T-helper 17 cell (primary cell): ENCODE measurements at places on chromosomes 6 and 20. TPM values are rescaled to one million over a fixed set of nuclear protein-coding genes. Genes with fewer than 3 reads are reported as not detected.

RNF144B gene
- 2.3 TPM for total RNA-seq

SYTL3 gene
- 36.1 TPM for total RNA-seq

TNF gene
- total RNA-seq, result 33.6 TPM

SRMS gene
- total RNA-seq, result not detected

LY6G6D gene
- not detected for total RNA-seq

MYLK2 gene
- not detected for total RNA-seq

DNA sequence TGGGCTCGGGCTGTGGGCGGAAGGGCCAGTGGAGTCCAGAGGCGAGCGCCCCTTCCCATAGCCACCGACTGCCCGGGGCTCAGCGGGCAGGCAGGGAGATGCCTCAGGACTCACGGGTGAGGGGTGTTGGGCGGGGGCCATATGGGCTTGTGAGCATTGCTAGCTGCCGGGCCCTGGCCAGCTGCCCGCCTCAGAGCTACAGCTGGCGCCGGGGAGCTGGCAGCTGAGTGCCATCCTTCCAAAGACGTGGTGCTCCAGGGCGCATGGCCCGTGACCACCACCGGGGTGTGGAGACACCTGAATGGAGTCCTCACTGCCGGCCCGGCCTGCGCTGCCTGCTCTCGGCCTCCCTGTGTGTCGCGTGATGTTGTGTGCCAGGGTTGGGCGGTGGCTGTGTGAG lies 10.6 kb upstream of the RBBP8NL start:
- no peak overlapping the region for H3K27ac ChIP-seq
- H3K4me3 ChIP-seq, result no peak overlapping the region
- DNase-seq, result no peak
- H3K27me3 ChIP-seq, result peaks cover 75% of the 10 kb centered on the region

GRCh38 chr6:90356012-90356421 lies 59.4 kb upstream of the BACH2 start:
- H3K4me3 ChIP-seq, result no peak overlapping the region
- H3K27ac ChIP-seq, result no peak overlapping the region
- peaks cover 11% of the 10 kb centered on the region for H3K36me3 ChIP-seq
- H3K4me1 ChIP-seq, result peaks cover 4% of the 10 kb centered on the region
- peaks cover 21% of the 10 kb centered on the region for H3K27me3 ChIP-seq
- no peak for DNase-seq

- peak overlapping the region; percentile 80 for H3K4me3 ChIP-seq
- peaks cover 73% of the 10 kb centered on the region for H3K4me1 ChIP-seq
- no peak for DNase-seq
- H3K27ac ChIP-seq, result peak overlapping the region; percentile 99
Measured at GRCh38 chr20:50110141-50111047, 2.6 kb downstream of the UBE2V1 start.

GRCh38 chr6:7479801-7480266 lies 61.6 kb upstream of the DSP start:
- H3K36me3 ChIP-seq, result no peaks in the 10 kb centered on the region
- H3K4me3 ChIP-seq, result no peak overlapping the region
- H3K4me1 ChIP-seq, result peaks cover 2% of the 10 kb centered on the region
- H3K27me3 ChIP-seq, result peaks cover 6% of the 10 kb centered on the region

DNA sequence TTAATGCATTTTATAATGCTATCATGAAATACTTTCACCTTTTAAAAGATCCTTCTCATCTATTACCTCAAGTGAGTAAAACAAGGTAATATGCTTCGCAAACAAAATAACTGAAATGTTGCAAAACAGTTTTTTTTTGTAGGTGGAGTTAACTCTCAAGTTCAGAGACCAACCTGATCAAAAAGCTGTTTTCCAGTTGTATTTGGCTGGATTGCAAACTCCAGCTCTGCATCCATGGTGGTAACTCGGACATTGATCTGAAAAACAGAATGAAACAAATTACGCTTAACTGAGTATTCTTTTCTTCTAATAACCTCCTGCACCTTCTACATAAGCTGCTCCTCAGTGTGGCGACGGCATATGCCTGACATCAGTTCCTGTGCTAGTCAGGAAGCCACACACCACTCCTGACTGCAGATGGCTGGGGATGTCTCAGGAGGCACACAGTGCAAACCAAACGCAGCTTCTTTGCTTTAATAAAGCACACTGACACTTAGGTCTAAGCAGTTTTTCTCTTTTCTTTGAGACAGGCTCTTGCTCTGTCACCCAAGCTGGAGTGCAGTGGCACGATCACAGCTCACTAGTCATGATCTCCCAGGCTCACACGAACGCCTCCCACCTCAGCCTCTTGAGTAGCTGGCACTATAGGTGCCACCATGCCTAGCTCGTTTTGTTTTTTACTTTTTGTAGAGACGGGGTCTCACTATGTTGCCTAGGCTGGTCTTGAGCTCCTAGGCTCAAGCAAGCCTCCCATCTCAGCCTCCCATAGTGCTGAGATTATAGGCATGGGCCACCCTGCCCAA lies 29.9 kb downstream of the EZR start:
- H3K4me1 ChIP-seq, result peaks cover 42% of the 10 kb centered on the region
- H3K27ac ChIP-seq, result peak overlapping the region; percentile 92
- DNase-seq, result no peak
- peaks cover 9% of the 10 kb centered on the region for H3K36me3 ChIP-seq

DNA sequence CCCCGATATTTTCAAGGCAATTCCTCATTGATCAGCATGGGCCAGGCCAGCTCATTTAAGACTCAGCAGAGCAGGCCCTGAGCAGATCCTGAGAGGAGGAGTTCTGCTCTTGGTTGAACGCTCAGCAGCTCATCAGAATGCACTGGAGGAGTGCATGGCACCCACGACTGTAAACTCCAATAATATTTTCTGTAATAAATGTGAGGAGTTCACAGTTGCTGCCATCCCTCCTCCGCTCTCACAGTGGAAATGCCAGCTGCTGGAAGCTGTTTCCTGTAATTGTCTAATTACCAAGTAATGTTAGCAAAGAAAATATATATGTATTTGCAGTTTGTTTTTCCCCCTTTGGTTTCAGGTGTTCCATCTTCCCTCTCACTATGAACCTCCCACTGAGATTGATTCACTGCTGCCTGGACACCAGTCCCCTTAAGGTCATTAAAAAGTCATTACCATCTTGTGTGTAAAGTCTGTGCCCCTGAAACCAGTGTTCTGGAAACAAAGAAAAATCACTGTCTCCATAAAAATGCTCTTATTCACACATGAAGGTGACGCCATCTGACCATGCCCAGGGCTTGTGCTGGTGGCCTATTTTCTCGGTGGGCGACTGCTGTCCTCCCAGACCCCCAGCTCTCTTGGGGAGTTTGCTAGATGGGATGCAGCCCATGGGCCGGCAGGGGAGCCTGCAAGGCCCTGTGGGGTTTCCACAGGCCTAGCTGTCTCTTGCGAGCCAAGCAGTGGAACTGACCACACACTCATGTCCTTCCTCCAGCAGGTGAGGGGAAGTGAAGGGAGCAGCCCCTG lies 374.2 kb downstream of the ZFAND3 start:
- H3K27me3 ChIP-seq, result no peaks in the 10 kb centered on the region
- H3K36me3 ChIP-seq, result peaks cover 6% of the 10 kb centered on the region
- peaks cover 8% of the 10 kb centered on the region for H3K4me1 ChIP-seq
- no peak for DNase-seq
- peak overlapping the region; percentile 45 for H3K27ac ChIP-seq

DNA sequence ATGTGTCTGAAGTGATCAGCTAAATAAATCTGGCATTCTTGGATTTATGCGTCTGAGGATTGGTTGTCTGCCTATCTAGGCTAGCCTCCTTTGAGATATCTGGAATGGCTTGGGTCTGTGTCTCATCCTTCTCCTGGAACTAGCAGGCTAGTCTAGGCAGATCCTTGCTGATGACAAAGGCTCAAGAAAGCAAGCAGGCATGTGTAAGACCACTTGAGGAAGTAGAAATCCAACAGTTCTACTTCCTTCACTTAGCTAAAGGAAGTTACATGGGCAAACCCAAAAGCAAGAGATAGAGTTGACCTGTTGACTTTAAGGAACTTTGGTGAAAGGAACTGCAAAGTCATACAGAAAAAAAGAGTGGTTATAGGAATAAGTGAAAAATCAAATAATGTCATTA lies 672.6 kb downstream of the MAFB start:
- no peaks in the 10 kb centered on the region for H3K4me1 ChIP-seq
- no peaks in the 10 kb centered on the region for H3K36me3 ChIP-seq
- H3K27me3 ChIP-seq, result no peaks in the 10 kb centered on the region
- H3K4me3 ChIP-seq, result no peak overlapping the region
- no peak for DNase-seq

DNA sequence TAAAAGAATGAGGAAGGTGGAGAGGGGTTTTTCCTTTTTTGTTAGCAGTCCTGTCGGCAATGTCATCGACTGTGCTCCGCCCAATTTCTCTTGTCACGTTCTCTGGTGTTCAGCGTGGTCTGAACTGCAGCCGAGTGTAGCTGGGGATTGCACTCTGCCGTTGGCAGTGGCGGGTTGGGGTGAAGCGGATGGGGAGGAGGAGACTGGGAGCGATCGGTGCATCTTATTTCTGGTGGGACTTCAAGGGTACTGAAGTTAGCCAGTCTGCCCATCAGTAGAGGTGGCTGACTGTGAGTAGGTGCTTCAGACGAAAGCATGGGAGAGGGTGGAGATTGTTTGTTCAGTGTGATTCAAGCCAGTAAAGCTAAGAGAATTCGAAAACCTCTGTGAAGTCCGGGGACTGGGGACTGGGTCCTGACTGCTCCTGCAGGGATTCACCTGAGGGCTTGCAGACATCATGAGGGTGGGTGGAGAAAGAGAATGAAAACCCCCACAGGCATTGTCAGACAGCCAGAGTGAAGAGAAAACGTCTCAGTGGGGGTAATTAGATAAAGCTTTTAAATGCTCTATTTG lies 5.1 kb downstream of the RREB1 start:
- no peaks in the 10 kb centered on the region for H3K27me3 ChIP-seq
- H3K4me3 ChIP-seq, result peak overlapping the region; percentile 83
- DNase-seq, result no peak
- H3K36me3 ChIP-seq, result no peaks in the 10 kb centered on the region

- H3K4me1 ChIP-seq, result no peaks in the 10 kb centered on the region
- DNase-seq, result no peak
- H3K36me3 ChIP-seq, result no peaks in the 10 kb centered on the region
- H3K4me3 ChIP-seq, result no peak overlapping the region
- H3K27ac ChIP-seq, result no peak overlapping the region
- peaks cover 6% of the 10 kb centered on the region for H3K27me3 ChIP-seq
Measured at GRCh38 chr6:138310821-138311220, 66.9 kb upstream of the SMIM28 start.

- peaks cover 41% of the 10 kb centered on the region for H3K4me1 ChIP-seq
- H3K36me3 ChIP-seq, result no peaks in the 10 kb centered on the region
- H3K27ac ChIP-seq, result peak overlapping the region; percentile 87
- no peak for DNase-seq
- peaks cover 5% of the 10 kb centered on the region for H3K27me3 ChIP-seq
- no peak overlapping the region for H3K4me3 ChIP-seq
Measured at GRCh38 chr6:37556881-37557644, 57.4 kb upstream of the CCDC167 start.

DNA sequence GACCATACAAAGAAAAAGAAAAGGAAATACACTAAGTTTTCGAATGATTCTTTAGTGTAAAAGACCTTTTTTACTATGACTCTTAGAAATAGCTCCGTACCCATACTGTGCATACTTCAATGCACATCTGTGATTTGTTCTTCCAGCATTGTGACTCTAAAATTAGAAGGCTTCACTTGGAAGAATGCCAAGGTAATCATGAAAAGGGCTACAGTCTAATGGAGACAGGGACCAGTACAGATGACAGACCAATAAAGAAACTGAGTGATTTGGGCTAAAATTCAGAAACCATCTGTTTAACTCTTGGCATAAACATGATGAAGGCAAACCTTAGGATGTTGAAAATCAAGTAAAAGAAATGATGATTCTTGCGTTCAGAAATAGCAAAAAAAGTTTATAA lies 46.3 kb downstream of the CYP39A1 start:
- DNase-seq, result no peak
- no peak overlapping the region for H3K27ac ChIP-seq

GRCh38 chr20:8431538-8432434 lies 299.7 kb downstream of the PLCB1 start:
- no peaks in the 10 kb centered on the region for H3K27me3 ChIP-seq
- H3K4me1 ChIP-seq, result no peaks in the 10 kb centered on the region
- H3K36me3 ChIP-seq, result no peaks in the 10 kb centered on the region

GRCh38 chr6:16471910-16472297 lies 233.5 kb downstream of the GMPR start:
- H3K27ac ChIP-seq, result peak overlapping the region; percentile 95
- peaks cover 6% of the 10 kb centered on the region for H3K36me3 ChIP-seq
- peak overlapping the region; percentile 46 for H3K4me3 ChIP-seq

DNA sequence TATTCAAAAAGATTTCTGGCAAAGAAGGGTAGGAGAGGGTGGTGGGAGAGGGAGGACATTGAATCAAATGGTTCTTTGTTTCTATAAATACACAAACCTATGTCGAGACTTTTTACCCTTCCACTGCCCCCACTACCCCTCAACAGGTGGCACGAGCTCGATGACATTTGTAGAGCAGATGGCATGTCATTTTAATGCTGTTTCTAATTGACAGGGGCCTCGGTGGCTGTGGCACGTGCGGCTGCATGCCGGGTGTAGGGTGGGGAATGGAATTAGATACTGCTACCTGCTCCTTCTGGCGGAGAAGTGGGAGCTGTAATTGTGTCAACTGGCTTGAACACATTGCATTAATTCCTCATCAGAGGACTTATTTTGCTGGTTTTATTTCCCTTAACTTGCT lies 29.1 kb upstream of the SASH1 start:
- H3K36me3 ChIP-seq, result no peaks in the 10 kb centered on the region
- H3K27me3 ChIP-seq, result no peaks in the 10 kb centered on the region
- no peak overlapping the region for H3K4me3 ChIP-seq
- no peak for DNase-seq
- H3K4me1 ChIP-seq, result no peaks in the 10 kb centered on the region

DNA sequence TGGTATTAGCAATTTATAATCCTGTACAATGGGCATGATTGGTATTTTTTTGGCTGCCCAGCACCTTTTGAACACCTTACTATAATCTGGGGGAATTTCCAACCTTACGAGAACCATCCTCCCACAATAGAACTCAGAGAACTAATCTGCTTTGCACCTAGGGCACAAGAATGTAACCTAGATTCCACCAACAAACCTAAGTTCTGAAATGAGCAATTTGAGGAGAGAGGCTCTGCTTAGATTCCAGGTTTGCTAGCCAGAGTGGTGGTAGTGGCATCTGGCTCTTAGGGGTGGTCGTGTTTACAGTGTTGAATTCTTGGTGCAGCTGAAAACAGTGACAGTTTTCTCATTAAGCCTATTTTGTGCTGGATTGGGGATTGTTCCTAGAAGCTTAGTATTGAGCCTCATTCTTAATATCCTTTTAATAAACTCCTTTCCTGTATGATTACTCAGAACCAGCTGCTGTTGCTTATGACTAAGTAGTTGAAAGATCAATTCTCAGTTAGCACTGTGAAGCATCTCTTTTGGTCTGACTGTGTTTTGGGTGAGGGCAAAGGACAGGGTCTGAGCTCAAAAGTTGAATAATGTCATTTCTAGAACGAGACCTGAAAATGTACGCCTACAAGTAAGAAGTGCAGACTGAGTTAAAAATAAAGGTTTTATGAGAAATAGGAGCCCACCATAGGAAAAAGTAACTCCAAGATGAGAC lies 385.6 kb downstream of the CDKAL1 start:
- no peak overlapping the region for H3K4me3 ChIP-seq
- no peak overlapping the region for H3K27ac ChIP-seq
- no peaks in the 10 kb centered on the region for H3K27me3 ChIP-seq
- H3K4me1 ChIP-seq, result peaks cover 2% of the 10 kb centered on the region
- H3K36me3 ChIP-seq, result no peaks in the 10 kb centered on the region
